SJSA1 (cell line): ENCODE measurements at places on chromosomes 4 and X. TPM values are rescaled to one million over a fixed set of nuclear protein-coding genes. Genes with fewer than 3 reads are reported as not detected.

The SSX4B gene
- 0.11 TPM in 1 of 2 replicates, not detected in the other for total RNA-seq

GRCh38 chrX:122219226-122219625, 964.9 kb upstream of the GRIA3 start:
- no peak for DNase-seq

DNA sequence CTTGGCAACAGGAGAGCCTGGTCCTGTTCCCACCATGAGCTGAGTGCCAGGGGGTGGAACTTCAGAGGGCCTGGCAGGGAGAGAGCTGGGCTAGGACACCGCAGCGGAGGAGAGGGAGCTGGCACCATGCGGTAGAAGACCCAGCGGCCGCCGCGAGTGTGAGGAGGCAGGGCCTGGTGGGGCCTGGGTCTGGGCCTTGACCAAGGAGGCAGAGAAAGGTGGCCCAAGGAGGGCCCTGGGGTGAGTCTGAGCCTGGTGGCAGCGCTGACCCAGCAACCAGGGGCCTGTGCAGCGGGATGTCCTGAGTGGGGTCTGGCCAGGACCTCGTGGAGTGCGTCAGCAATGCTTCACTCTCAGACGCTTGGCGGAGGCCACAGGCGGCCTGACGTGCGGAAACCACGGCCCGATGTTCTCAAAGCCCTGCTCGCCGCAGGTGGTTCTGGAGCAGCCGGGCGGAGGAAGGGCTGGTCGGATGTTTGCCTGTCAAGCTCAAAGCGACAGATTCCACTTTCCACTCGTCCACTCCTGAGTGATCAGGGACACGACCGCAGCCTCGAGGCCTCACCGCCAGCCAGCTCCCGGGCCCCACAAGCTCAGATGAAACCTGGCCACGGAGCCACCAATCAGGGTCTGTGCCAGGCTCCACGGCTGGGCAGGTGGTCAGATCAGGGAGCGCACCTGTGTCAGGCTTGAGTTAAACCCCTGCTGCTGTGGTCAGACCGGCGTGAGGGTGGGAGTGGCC, 20.8 kb downstream of the ATP5ME start:
- no peak for DNase-seq

DNA sequence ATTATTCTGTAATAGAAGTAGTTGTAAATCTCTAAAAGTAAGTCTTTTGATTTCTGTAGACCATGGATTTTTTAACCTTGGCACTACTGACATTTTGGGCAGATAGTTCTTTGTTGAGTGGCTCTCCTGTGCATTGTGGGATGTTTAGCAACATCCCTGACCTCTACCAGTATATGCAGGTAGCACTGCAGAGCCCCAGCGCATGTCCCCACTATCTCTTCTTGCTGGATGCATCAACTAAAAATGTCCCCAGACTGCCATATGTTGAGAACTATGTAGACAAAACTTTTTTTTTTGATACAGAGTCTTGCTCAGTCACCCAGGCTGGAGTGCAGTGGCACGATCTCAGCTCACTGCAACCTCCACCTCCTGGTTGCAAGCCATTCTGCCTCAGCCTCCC, 4.8 kb downstream of the UBE2K start:
- DNase-seq = no peak

The GABRE gene
- 9.8 and 17.1 TPM in 2 replicates for total RNA-seq

GRCh38 chr4:187883836-187884475, 111.6 kb upstream of the ZFP42 start:
- DNase-seq = no peak

GRCh38 chrX:155143959-155144548, 72.2 kb upstream of the VBP1 start:
- no peak for DNase-seq

- DNase-seq = no peak
Measured at GRCh38 chr4:100828986-100829685, 311.3 kb upstream of the EMCN start.

DNA sequence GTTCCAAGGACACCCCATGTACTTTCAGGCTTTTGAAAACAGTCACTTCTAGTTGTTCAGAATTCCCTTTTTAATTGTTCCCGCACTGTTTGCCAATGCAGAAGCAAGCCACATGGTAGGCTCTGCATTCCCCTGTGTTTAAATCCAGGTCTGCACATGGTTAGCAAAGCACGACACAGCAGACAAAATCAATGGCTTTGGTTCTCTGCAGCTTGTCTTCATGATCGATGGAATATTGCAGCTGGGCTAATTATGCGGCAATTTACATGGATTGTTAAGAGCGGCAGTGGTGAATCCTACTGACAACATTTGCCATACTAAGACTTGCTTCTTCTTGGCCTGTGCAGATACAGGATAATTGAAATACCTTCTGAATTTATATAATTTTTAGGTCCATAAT, 20.6 kb upstream of the INPP4B start:
- no peak for DNase-seq

DNA sequence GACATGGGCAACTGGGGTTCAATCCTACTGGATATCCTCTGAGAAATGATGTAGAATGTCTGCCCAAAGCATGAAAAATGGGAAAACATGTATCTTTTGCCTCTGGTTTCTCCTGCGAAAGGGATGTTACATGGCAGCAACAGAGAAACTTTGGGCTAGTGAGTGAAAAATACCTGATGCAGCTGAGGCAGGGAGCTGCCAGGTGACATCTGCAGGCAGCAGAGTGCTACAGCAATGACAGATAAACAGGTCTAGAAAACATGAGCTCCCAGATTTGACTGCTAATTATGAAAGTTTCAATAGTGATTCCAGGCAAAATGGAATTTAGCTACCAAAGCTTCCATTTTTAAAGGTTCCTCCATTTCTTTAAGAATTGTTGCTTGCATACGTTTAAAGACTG, 4.8 kb upstream of the CXCL1 start:
- DNase-seq = no peak

DNA sequence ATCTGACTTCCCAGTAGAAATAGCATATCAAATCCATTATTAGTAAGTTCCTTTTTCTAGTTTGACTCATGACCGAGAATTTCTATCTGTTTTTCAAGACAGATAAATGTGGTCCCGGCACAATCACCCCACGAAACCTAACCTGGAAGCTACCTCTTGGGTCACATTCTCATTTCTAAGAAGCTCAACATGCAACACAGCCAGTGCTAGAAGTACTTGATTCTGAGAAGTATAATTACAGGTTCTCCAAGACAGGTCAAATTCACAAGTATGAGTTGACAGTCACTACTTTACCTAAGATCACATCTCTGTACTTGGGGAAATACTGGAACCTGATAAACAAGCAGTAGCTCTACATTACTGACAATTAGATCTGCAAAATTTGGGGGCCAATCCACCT, 54.0 kb upstream of the PLAC1 start:
- DNase-seq = no peak

The HELT gene
- not detected in 2 replicates for total RNA-seq

The VSIG4 gene
- total RNA-seq = not detected in 2 replicates

The HSFX2 gene
- not detected in 2 replicates for total RNA-seq

The PTTG2 gene
- total RNA-seq = not detected in 2 replicates

The DSPP gene
- not detected in 2 replicates for total RNA-seq

The CTAG1A gene
- not detected in 2 replicates for total RNA-seq
